IPS DF 19.7 (cell line): ENCODE measurements at places on chromosomes 7 and 10.
A peak's percentile ranks its signal among the peaks of the same experiment; 100 is the strongest.

- no peak for DNase-seq
These were observed 14.1 kb downstream of the LAT2 start for GRCh38 chr7:74223711-74224510.

GRCh38 chr10:14884082-14884481 lies 5.4 kb downstream of the SUV39H2 start:
- no peak for DNase-seq

GRCh38 chr7:117640465-117640864 lies 160.6 kb downstream of the CFTR start:
- no peak for DNase-seq

DNA sequence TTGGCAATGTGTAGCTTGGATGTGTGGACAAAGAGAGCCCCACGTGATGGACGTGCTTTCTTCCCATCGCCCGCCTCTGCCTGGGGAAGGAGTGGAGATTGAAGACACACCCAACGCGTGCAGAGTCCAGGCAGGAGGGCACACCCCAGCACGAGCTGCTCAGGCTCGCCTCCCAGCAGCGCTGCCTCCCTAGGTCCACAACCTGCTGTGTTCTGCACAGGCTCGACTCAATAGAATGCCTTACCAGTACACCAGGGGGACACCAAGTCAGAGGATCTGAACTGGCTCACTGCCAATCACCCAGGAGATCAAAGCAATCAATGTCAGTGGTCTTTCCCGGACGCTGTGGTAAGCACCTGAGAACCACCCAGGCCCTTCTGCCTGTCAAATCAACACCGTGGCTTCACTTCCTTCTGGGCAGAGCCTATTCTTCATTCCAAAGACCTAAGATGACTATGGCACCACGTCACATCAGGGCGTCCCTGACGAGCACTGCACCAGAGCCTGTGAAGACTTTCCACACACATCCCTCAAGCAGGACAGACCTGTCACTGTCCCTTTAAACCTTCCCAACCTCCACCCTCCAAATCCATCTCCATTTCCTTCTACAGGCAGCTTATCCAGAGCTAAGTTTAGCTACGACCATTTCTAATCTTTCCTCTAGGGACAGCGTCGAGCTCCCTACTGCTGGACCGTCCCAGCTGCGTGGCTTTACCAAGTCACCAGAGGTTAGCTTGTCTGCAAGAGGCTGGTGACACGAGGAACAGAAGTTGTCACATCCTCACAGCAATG lies 72.3 kb downstream of the AMZ1 start:
- peak; percentile 48 for DNase-seq

DNA sequence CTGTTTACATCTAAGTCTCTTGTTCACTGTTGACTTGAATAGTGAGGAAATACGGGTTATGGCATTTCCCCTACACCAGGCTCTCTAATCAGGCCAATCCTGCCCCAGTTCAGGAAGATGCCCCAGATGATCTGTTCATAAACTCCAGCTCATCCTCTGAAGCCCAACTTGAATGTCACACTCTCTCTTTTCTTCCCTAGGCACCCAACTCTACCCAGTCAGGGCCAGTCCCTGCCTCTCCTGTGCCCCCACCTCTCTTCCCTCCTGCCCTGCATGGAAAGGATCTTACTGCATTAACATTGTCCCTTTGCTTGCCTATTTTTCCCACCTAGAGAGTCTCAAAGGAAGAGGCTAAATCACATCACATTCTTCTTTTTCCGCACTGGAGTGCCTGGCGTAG lies 10.6 kb upstream of the TRPV6 start:
- DNase-seq = no peak

GRCh38 chr7:66119245-66119850 lies 4.7 kb downstream of the CRCP start:
- no peak for DNase-seq

DNA sequence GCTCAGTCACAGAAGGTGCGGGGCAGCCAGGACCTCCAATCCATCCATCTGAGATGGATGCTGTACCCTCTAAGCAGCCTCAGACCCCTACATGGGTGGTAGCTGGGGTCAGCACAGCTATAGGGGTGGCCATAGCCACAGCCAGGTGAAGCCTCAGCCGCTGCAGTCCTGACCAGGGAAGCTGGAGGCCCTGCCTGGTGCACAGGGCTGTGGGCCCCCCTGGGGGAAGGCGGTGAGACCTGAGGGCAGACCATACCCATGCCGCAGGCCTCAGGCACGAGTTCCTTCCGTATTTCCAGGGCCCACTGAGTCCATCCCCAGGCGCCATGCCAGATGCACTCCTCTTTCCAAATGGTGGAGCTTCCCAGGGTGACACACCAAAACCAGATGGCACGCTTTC lies 96.6 kb upstream of the KDM7A start:
- DNase-seq = no peak

GRCh38 chr7:3538041-3538440 lies 237.0 kb downstream of the SDK1 start:
- no peak for DNase-seq

- DNase-seq = no peak
These were observed 254.3 kb downstream of the DYNC1I1 start for GRCh38 chr7:96026611-96027010.

DNA sequence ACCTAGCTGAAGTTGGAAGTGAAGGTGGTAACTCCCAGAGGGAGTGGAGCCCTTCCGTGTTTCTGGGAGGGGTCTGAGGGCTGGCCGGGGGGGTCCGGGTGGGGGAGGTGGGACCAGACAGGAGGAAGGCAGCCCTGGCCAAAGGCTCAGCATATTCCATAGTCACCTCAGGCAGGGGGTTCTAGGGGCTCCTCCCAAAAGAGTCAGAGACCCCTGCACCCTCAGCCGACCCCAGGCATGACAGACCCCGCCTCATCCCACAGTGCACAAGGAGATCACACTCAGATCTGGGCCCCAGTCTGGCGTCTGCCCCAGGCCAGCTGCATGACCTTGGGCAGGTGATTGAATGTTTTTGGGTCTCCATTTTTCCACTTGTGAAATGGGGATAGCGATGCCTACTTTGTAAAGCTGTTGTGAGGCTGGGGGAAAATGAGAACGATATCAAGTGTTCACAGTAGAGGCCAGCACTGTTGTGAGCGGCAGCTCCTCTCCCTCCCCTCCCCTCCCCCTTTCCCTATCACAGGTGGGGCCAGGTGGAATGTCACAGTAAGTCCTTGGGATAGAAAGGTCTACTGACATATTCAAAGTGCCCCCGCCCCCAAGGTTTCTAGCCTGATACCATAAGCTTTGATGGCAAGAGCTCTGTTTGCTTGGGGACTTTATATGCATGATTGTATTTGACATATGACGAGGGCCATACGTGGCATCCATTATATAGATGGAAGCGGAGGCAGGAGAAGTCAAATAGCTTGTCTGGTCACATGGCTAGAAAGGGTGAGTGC lies 33.3 kb downstream of the DNAJB12 start:
- no peak for DNase-seq

GRCh38 chr7:50389961-50390360 lies 60.2 kb downstream of the FIGNL1 start:
- DNase-seq = no peak

GRCh38 chr10:31583293-31583692 lies 264.3 kb downstream of the ZEB1 start:
- DNase-seq = no peak

GRCh38 chr10:111890046-111890445 lies 293.5 kb downstream of the GPAM start:
- DNase-seq = no peak

DNA sequence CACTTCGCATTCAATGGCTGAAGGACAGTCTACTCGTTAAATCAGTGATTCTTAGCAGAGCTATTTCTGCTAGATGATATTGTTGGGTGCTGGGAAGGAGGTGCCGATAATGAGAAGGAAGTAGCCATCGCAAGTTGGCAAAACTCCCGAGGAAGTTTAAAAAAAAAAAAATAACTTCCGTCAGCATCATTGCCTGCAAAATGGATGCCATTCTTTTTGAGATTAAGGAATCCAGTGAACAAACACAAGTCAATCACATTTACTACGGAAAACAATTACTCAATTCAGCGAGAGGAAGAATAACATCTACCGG lies 74.4 kb upstream of the SFMBT2 start:
- no peak for DNase-seq

DNA sequence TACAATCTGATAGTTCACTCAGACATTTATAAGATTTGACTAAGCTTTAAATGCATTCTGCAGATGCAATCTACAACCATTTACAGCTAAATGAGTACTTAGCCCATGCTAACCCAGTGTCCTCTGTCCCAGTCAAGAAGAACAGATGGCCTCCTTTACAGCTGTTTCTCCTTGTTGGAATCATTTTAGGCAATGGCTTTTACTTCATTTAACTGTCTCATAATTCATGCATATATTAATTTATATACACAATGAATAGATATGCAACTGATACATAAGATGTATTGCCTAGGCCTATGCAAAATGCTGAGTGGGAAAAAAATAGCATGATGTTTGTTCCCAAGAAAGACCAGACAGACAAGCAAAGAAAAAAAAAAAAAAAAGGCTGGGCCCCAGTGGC lies 82.2 kb downstream of the TSPAN12 start:
- DNase-seq = no peak

- DNase-seq = no peak
These were observed 17.8 kb downstream of the ENO4 start for GRCh38 chr10:116866987-116867595.

GRCh38 chr10:30493609-30494530 lies 59.9 kb downstream of the MAP3K8 start:
- DNase-seq = no peak

GRCh38 chr10:42707234-42707633 lies 68.9 kb upstream of the ZNF33B start:
- no peak for DNase-seq

DNA sequence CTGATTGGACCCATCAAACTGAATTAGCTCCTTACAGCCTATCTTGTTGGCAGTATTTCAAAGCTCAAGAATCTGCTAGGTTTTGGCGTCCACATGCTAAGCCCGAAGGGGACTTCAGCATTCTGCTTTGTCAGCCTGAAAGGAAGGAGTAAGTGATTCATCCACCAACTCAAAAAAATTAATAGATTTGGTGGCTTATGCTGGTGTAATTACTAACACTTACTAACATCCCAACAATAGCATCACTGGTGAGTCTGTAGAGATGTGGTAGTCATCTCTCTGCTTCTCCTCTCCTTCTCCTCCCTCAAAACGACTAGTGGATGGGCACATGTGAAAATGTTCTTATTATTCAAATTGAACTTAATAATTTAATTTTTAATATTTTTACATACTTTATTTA lies 53.8 kb upstream of the EGR2 start:
- no peak for DNase-seq
